ENCODE measurements at places on chromosomes 13 and 19.

GRCh38 chr13:30727491-30728355 lies 7.6 kb upstream of the ALOX5AP start:
- DNase-seq: no peak

GRCh38 chr19:38679839-38680238 lies 32.4 kb downstream of the ACTN4 start:
- DNase-seq: no peak

- no peak for DNase-seq
Observed at GRCh38 chr13:77358001-77358400, 31.1 kb upstream of the MYCBP2 start.

- DNase-seq: no peak
Observed at GRCh38 chr13:22061806-22062391, 391.0 kb downstream of the FGF9 start.

GRCh38 chr13:40102360-40102727 lies 446.9 kb downstream of the COG6 start:
- no peak for DNase-seq

- DNase-seq: no peak
Observed at GRCh38 chr19:7475665-7476064, 13.2 kb downstream of the PEX11G start.

DNA sequence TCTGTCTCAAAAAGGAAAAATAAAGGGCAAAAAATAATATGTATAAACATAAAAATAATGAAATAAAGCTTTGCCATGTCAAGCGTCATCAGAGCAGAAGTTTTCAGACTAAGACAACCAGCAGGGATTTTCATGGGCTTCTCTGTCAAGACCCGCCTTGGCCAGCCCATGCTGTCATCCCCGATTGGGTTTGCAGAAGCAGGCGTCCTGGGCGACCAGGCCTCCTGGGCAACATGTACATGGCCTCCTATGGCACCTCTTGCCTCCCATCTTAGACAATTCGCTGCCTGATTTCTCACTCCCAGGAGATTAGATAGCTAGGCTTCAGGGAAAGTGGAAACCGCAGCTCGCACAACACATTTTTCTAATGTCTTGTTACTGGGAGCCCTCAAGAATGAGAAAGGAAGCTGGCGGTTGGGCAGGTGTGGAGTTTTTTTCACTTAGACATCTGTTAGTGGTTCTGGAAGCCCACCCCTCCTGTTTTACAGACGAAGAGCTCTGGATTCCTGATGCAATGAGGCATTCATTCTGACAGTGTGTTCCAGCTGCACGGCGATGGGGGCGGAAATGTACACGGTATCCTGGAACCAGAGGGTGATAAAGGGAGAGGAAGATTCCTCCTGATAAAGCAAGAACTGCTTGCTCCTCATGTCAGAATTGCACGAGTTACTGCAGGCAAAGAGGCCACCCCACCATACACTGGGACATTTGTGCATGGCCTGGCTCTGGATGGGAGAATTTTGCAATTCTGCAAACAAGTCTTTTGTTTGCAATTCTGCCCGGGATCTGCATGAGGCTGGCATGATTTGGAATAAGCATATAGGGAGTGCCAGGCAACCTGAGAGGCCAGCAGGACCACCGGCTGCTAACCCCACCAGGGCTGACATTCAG lies 47.4 kb upstream of the KATNAL1 start:
- peak; percentile 28 for DNase-seq

GRCh38 chr13:79423801-79424642 lies 18.0 kb upstream of the RBM26 start:
- no peak for DNase-seq

GRCh38 chr19:30023330-30023729 lies 81.3 kb downstream of the URI1 start:
- no peak for DNase-seq
